ENCODE measurements at places on chromosomes 13 and 19.

DNA sequence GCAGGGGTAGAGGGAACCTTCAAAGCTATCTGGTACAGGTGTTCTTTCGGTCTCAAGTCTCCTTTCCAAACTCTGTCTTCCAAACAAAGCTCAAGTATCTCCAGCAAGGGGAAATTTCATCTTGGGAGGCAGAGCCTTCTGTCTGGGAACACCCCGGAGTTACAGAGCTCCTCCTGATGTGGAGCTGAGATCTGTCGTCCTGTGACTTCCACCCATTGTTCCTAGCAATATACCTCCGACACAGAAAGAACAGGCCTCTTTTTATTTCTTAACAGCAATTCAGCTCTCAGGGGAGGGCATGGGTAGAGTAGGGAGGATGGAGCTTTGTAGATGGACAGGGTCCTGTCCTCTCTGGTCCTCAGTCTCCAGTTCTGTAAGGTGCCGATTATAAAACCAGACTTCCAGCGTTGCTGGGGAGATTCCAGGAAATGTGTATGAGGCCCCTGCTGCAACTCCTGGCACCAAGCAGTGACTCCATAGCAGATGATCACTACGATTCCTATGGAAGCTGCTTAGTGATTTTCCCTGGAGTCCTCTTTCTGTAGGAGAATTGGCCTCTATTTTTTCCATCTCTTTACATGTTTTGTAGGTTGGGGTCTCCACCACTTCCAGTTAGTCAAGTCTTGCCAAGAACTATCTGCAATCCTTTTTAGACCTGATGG lies 56.0 kb upstream of the ARGLU1 start:
- DNase-seq, result no peak

GRCh38 chr19:6378041-6378440 lies 2.3 kb upstream of the PSPN start:
- no peak for DNase-seq

DNA sequence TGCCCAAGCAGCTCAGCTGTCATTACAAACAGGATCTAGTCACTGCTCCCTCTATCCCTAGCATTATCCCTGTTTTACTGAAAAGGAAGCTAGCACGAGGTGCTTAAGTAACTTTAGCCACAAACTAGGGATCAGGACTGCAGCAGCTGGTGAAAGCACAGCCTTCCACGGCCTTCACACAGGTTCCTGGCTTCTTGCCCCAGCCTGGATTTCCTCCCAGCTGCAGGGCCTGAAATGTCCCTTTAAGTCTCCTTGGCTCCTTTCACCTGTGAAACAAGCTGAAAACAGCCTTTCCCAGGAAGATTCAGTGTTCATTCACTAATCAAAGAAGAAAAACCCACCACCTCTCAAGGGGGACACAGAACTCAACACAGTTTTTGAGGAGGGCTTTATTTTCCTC lies 754.5 kb downstream of the DIAPH3 start:
- no peak for DNase-seq

GRCh38 chr13:97257228-97257755 lies 35.2 kb downstream of the MBNL2 start:
- peak; percentile 61 for DNase-seq

DNA sequence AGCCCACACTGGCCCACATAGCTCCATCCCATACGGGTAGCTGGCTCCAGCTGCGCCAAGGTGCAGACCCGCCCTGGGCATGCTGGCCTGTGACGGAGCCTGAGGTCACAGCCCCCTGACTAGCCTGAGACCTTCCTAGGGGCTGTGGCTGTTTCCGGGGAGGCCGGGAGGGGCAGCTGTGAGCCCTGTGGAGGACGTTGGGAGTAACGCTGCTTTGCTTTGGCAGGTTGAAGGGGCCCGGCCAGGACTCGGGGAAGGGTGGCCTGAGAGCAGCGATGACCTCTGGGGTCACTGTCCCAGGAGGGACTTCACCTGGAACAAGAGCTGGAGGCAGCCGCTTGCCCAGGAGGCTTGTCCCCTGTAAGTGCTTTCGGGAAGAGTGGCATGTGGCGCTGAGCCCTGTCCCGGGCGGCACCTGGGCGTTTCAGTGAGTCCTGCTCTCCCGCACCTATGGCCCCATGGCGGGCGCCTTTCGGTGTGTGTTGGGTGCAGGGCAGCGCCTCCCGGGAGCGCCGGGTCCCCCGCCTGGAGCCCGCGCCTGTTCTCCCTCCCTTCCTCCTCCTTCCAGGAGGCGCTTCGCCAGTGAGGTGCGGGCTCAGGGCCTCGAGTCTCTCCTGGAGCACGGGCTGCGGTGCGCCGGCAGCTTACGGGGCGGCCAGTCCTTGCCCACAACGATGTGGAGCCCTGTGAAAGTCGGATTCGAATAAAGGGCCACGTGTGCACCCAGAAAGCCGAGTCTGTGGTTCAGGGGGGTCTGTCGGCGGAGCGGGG lies 1.1 kb upstream of the FAM174C start:
- DNase-seq, result no peak

DNA sequence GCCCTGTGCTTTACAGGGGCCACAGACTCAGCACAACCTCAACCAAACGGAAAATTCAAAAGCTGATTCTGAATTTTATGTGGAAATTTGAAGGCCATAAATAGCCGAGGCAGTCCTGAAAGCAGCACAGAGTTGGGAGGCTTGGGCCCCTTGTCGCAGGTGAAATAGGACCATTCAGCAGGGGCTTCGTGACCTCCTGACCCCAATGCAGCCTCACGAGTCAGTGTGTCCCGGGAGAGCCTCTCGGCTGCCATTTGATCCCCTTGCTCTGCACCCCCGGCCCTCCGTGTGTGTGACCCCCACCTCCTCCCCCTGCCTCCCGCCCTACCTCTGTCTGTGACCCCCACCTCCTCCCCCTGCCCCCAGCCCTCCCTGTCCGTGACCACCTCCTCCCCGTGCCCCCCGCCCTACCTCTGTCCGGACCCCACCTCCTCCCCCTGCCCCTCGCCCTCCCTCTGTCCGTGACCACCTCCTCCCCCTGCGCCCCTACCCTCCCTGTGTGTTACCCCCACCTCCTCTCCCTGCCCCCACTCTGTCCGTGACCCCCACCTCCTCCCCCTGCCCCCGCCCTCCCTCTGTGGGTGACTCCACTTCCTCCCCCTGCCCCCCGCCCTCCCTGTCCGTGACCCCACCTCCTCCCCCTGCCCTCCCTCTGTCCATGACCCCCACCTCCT lies 41.7 kb upstream of the TFDP1 start:
- no peak for DNase-seq

DNA sequence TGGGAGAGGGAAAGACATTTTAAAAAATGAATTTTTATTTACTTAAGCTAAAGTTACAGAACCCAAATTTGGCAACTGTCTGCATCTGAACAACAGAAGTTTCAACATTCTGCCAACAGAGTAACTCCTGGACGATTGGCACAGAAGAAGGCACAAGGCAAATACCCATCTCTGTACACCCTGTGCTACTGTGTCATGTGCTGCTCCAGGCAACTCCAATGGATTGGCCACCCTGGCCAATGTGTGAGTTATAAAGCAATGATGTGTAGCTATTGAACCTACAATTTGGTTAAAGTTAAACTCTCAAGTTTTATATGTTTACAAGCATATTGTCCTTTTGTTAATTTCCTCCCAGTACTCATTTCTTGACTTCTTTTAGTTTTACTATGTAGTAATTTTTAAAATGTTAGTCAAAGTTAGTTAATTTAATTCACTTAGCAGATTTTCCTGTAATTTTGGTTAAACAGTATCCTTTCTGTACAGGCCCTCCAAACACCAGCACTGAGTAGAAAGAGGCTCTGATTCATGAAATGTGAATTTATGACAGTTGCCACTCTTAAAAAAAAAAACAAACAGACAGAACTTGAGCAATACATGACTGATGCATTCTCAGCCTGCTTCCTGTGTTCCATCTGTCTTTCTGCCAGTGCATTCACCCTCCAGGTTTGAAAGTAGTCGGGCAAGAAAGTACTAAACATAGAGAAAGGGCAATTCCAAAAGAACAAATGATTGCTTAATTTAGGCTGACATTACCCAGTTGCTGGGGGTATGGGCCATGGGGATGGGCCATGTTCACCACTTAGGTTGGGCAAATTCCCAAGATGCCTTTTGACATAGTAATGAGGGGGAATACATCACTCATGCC lies 5.9 kb downstream of the STARD13 start:
- DNase-seq, result no peak

DNA sequence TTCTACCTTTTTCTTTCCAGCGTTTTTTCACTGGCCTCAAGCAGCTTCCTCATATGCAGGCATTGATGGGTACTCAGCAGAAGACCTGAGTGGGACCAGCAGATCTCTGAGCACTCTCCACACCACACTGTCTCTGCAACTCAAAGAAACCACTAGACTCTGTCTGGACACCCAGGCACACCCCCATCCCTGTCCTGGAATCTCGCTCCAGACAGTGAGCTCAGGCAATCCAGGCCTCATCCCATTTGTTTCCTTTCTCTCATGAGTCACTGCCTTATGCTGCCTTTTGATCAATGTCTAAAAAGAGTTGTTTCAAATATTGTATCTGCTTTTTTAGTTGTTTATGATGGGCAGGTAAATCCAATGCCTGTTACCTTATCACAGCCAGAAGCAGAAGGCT lies 19.7 kb upstream of the POP4 start:
- no peak for DNase-seq

- no peak for DNase-seq
Measured at GRCh38 chr13:49759503-49759902, 33.0 kb downstream of the KPNA3 start.

GRCh38 chr13:35964863-35965180 lies 166.4 kb downstream of the DCLK1 start:
- no peak for DNase-seq

DNA sequence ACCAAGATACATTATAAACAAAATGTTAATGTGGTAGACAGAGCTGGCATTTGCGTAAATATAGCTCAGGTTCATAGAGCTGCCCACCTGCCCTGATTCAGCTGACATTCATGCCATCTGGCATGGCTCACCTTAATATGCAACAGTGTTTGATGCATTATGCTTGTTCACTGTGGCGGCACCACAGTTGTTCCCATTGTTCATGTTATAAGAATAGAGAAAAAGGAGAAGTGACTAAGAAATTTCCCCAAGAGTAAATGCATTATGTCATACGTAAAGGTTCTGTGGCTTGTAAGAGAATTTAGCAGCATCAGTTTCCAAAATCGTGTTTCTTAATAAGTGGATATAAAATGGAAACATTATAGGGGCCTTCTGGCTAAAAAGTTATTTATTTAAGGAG lies 4.5 kb downstream of the CCNA1 start:
- peak; percentile 61 for DNase-seq

GRCh38 chr13:57629391-57629804 lies 2.1 kb upstream of the PCDH17 start:
- DNase-seq, result no peak

GRCh38 chr13:23561261-23561660 lies 9.0 kb upstream of the TNFRSF19 start:
- no peak for DNase-seq

Measured in OCI-M1 (cell line).